Mesothelial cell of epicardium (in vitro differentiated cells): ENCODE measurements at places on chromosomes 12 and 14.

GRCh38 chr12:11500188-11500860 is 105.0 kb upstream of the PRB2 start:
- DNase-seq: peak; percentile 99

DNA sequence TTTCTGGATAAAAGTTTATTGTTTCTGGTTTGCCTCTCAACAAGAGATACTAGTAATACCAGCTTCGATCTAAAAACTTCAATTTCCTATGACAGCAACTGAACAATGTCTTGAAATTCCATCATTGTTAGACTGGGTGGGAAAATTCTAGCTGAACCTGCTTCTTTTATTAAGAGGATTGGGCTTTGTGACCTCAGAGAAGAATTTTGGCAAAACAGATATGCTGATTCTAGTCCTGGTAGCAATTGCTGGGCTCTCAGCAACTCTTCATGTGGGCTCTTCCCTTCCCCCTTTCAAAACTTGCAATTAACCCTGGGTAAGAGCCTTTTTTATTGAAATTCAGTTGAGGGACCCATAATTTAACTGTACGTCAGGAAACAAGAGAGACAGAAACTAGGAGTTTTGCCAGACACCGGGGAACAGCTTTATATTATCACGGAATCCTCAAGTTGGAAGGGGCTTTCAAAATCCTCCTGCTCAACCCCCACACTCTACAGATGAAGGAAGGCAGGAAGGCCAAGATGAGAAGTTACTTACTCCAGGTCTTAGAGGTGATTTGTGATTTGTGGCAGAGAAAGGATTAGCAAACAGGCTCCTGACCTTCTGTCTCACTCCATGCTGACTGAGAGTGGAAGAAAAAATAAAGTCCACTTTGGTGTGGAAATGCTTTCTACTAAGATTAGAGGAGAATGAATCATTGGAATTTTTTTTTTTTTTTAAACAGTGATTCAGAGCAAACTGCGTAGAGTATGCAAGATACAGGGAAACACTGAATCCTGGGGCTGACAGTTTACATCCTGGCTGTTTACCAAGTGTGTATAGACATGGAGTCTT is 239.0 kb upstream of the ATP2B1 start:
- no peak for DNase-seq

- no peak for DNase-seq
Observed at GRCh38 chr12:76223869-76224268, 124.3 kb downstream of the BBS10 start.

DNA sequence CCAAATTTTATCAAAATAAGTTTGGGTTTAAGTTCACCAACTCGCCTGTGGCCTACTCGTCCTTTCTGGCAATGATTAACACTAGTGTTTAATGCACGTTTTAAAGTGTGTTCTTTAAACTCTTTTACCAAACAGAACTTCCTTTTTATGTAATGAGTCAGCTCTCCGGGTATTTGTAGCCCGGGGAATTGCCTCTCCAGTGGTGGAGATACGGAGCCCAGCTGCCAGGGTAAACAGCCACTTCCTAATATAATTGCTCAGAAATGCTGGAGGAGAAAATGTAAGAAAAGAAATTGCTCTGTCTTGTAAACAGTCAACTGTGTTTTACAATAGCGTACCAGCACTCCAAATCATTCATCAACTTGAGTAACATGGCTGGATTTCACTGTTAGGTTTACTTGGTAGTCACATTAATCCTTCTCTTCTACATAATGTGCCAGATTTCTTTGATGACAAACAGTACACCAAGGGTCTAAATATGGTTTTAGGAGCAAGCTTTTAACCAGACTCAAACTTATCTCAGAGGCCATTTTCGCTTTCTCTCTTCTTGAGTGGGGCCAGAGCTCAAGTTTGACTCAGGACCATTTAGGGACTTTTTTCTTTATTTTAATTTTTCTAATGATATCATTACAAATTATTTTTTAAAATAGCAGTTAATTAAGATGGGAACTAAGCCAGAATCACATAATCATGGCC is 101.2 kb upstream of the SLC38A2 start:
- no peak for DNase-seq

GRCh38 chr14:96095581-96096476 is 56.7 kb downstream of the C14orf132 start:
- no peak for DNase-seq
